ENCODE measurements at places on chromosomes 16 and 17.

GRCh38 chr17:77901481-77901880, 57.0 kb upstream of the TNRC6C start:
- no peak for DNase-seq

DNA sequence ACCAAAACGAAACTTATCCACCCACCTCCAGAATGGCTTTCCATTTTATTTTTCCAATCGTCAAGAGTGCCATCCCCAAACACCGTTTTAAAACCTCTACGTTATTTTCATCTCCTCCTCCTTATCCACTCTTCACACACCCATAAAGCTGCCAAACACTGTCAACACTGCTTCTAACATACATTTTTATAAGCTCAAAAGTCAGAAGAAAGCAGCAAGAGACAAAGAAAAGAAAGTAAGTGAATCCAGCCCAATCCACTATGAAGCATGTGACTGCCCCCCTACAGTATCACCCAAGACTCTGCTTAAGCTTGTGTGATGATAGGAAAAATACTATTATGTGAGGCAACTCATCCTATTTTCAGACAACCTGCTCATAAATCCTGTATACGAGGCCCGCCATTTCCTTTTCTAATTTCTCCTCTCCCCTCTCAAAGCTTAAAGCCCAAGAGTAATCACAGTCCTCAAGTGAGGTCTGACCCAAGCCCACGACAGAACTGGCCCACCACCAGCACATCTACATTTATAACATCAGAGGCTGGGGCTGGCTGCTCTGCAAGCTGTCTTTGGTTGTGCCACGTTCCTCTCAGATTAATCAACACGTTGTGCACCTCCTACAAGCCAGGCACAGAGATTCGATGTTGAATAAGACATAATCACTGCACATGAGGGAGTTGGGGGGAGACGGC, 16.3 kb downstream of the USP31 start:
- DNase-seq, result no peak

GRCh38 chr16:53090591-53091411, 36.0 kb downstream of the CHD9 start:
- no peak for DNase-seq

- no peak for DNase-seq
Measured at GRCh38 chr17:41547921-41548843, 20.1 kb upstream of the KRT19 start.

DNA sequence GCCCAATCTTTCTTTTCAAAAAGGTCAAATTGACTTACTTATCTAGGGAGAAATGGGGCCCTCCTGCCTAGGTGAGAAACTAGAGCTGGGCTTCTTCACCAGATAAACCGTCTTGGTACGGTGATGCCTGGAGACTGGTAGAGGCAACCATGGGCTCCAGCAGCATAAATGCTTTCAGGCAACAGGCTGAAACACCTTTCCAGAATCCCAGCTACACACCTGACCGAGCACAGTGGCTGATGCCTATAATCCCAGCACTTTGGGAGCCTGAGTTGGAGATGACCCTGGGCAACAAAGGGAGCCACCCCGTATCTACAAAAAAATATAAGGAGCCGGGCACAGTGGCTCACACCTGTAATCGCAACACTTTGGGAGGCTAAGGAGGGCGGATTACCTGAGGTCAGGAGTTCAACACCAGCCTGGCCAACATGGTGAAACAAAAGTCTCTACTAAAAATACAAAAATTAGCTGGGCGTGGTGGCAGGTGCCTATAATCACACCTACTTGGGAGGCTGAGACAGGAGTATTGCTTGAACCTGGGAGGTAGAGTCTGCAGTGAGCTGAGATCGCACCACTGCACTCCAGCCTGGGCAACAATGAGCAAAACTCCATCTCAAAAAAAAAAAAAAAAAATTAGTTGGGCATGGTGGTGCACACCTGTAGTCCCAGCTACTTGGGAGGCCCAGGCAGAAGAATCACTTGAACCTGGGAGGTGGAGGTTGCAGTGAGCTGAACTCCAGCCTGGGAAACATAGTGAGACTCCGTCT, 8.0 kb downstream of the TRAF4 start:
- DNase-seq, result no peak

DNA sequence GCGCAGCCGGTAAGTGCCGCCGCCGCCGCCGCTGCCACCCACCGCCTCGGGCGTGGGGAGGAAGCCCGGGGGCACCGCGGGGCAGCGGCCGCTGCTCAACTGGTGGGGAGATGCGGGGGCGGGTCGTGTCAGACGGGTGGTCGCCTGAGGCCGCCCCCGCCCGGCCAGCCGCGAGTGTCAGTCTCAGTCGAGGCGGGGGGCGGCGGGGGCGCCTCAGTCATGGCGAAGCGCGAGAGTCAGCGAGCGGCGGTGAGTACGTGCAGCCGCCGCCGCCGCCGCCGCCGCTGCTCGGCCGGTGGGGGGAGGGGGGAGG, 76.2 kb downstream of the CHD9 start:
- no peak for DNase-seq

GRCh38 chr17:4535667-4536258, 19.4 kb downstream of the MYBBP1A start:
- no peak for DNase-seq

- no peak for DNase-seq
Measured at GRCh38 chr16:49436181-49436580, 62.6 kb downstream of the C16orf78 start.

- DNase-seq, result no peak
Measured at GRCh38 chr17:57402681-57403180, 146.4 kb downstream of the MSI2 start.

GRCh38 chr16:66741950-66742808, 9.2 kb downstream of the DYNC1LI2 start:
- no peak for DNase-seq

DNA sequence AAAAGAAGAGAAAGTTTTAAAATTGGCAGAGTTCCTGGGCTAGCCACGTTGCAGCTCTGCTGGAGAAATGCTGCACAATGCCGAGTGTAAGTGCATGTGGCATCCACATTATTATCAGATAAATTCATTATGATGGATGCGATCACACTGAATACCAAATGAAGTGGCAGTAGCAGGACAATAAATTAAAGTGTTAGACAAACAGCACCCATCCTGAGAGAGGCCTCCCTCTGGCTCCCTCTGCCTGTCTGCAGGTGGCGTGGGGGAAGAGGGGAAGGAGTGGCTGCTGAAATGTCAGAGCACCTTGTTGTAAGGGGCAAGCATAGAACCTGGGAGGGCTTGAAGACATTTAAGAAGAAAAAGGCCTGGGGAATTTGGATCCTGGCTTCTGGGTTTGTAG, 324.1 kb downstream of the HAPSTR1 start:
- DNase-seq, result no peak

- no peak for DNase-seq
Measured at GRCh38 chr17:48543107-48543853, 1.6 kb downstream of the HOXB2 start.

DNA sequence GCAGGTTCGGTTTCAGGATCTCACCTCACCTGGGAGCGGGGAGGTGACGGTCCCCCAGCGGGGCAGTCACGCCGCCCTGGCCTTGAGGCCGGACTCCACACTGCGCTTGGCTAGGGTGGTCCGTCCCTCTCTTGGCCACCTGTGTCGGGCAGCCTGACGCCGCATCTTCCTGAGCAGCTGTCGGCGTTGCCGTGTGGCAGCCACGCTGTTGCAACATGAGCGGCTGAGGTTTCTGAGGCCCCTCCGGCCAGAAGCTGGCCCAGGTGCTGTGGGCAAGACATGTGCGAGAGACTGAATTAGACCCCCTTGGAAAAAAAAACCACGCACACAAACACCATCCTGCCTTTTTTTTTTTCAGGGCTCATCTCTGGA, 49.2 kb downstream of the IRF8 start:
- no peak for DNase-seq

GRCh38 chr17:37025847-37026530, 77.2 kb downstream of the AATF start:
- no peak for DNase-seq

DNA sequence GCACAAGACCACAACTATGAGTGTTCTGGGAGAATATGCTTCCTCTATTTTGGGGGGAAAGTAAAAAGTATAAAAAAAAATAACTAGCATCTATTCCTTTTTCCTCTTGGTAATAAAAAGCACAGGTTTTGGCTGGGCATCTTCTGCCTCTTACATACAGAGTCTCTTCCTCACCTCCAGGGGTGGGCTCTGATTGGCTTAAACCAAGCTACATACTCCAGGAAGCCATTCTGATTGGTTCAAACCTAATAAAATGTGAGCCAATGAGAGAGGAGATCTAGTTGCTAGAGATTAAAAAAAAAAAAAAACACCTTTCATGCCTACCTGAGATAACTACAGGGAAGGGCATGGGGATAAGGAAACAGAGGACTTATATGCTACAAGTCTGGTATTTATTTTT, 365.9 kb upstream of the ERCC4 start:
- no peak for DNase-seq

GRCh38 chr17:57587193-57587969, 157.7 kb downstream of the CCDC182 start:
- no peak for DNase-seq

DNA sequence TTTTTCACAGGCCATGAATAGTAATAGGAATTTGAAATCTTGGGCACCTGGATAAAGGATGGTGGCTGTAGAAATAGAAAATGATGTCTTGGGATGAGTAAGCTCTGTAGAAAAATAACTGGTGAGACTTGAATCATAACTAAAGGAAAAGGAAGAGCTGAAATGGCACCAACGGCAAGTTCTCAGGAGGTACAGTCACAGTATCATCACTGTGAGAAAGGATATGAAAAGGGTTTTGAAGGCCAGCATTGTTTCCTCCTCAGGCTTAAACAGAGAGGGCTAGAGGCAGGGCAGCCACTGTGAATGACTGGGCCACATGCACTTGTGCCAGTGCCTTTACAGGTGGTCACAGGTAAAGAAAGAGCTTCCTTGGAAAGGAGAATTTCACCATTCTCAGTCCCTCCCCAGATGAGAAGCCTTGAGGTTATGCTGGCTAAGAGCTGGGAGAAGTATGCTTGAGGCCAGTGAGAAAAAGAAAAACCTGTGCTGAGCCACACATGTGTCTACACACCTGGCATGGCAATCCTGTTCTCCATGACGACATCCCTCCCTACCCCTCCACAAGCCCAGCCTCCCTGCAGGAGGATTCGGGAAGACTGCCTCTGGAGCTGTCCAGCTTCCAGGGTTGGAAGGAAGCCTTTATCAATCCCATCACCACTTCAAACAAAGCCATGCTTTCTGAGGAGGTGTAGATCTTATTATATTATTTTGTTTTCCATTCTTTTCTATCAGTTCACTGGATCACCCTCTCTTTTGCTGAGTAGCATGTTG, 3.8 kb upstream of the ANKFN1 start:
- DNase-seq, result no peak

- no peak for DNase-seq
Measured at GRCh38 chr16:9407206-9407758, 315.8 kb downstream of the HAPSTR1 start.

DNA sequence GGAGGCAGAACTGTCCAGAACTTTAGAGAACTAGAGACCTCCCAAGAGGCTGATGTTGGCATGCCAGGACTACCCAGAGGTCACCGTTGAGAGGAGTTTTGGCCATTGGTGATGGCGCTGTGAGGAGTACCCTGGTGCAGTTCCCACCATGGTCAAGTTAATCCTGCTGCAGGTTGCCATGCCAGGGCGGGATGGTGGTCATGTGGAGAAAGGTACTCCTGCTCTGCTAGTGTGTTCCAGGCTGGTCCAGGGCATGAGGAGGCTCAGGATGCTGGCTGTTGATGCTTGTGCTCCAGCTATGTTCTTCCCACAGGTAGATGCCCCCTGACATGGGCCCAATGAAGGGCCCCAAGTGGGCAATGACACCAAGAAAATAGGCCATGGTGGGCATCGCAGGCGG, 4.1 kb upstream of the PHF12 start:
- DNase-seq, result no peak

DNA sequence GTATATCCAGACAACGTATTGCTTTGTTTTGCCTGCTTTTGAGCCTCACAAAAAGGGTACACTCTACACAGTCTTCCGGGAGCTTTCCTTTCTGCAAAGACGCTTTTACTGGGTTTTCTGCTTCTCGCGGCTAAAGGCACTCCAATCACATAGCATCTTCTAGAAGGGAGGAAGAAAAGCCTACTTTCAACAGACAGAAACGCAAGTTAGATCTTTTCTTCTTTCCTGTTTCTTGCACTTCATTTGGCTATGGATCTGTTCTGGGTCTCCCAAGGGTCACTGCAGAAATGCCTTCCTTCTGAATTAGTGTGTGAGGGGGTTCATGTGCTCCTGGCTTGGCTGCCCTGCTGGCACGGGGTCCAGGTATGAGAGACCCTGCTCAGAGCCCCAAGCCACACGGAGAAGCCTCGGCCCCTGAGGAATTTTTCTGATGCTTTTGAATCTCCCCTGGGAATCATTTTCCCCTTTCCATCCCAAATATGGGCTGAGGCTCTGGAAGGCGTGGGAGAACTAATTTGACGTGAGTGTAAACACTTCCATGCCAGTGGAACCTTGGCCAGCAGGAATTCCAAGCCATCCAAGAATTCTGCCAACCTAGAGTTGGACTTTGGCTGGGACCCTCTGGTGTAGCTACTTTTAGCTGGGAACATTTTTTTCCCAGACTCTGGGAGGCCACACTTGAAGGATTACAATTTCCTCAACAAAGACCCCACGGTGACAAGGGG, 49.6 kb upstream of the NKD1 start:
- no peak for DNase-seq

DNA sequence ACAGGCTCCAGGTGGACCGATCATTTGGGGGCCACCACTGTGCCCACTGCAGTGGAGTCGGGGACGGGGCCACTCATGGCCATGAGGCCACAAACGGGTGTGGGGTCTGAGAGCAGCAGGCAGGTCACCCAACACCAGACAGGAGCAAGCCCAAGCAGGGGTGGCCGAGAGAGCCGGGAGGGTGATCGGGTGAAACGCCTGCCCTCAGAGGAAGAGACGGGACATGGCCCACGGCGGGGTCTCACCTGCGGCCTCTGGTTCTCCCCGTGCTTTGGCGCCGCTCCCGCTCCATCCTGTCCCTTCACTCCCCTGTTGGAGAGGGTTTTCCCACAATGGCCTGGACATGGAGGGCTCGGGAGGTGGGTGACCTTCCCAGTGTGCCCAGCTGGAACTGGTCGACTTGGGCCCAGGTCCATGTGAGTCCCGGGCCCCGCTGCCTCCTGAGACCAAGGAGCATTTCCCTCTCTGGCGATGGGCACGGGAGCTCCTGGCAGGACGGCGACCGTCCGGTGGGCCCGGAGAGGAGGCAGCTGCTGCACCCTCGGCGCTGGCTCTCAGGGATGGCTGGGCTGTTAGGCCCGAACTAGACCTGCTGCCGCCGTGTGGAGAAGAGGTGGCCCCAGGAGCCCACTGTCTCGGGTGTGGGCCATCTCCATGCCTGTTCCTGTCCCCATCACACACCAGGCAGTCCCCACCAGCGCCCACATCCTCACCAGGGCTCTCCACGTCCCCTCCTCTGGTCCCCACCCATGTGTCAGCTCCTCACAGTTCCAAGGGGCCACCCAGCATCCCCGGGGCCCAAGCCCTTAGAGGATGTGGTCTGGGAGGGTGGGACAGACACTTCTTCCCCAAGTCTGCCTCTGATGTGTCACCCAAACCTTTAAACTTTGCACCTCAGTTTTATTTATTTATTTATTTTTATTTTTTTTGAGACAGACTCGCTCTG, 13.4 kb upstream of the BAHCC1 start:
- DNase-seq, result no peak

GRCh38 chr17:13462673-13463124, 139.0 kb downstream of the HS3ST3A1 start:
- no peak for DNase-seq

DNA sequence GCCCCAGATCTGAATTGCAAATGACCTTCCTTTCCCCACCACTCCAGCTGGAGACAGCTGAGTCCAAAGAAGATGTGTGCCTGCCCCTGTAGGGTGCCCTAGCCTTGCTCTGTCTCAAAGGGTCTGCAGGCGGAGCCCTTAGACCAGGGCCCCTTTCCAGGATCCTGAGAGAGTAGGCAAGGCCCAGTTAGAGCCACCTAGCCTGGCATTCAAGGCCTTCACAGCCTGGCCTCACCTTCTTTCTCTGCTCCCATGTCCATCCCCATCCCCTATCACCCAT, 66.6 kb upstream of the LHX1 start:
- DNase-seq, result no peak
